ENCODE measurements at places on chromosomes 2 and 18.

DNA sequence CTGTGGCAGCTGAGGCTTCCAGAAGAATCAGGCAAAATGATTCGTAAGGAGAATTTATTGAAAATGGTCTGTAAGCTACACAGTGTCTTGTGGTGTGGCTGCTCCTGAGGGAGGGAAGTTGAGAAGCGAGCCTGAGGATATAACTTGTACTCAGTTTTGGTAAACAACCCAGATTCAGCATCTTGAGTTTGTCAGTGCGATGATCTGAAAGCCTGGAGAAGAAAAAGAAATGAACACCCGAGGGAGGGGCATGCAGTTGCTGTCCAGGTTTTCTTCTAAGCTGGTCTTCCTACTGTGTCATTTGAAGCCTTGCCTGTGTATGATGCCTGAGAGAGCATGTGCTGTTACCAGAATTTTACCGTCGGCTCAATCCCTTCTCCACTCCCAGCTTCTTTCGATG, 87.3 kb downstream of the MAPK4 start:
- no peak overlapping the region for H3K27ac ChIP-seq
- H3K4me1 ChIP-seq = no peaks in the 10 kb centered on the region
- no peak overlapping the region for H3K4me3 ChIP-seq

DNA sequence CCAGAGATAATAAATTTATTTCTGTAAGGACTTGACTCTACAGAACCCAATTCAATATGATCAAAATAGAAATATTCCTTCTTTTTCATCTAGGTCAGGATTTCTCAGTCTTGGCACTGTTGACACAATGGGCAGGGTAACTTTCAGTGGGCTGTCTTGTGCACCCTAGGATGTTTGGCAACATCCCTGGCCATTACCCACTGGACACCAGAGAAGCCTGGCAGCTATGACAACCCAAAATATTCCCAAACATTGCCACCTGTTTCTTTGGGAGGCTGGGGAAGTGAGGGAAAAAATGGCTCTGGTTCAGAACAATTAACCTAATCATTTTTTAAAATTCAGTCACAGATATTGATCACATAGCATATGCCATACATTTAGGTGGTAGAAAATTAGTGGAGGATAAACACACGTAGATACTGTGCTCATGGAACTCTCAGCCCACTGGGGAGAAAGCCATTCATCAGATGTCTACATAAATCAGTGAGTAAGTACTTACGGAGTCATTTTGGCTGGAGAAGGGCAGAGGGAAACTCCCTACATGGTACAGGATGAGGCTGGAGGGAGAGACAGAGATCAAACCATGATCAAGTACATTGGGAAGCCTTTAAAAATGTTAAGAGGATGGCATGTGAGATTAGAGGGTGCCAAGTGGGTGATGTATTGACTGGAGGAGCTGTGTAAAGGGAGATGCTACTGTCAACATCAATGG, 718 bp upstream of the TNP1 start:
- no peak overlapping the region for H3K4me3 ChIP-seq
- H3K27ac ChIP-seq = no peak overlapping the region
- peaks cover 21% of the 10 kb centered on the region for H3K4me1 ChIP-seq
- H3K36me3 ChIP-seq = no peaks in the 10 kb centered on the region

GRCh38 chr2:460861-461260, 173.0 kb upstream of the ALKAL2 start:
- H3K4me1 ChIP-seq = peaks cover 20% of the 10 kb centered on the region
- H3K27me3 ChIP-seq = peaks cover 74% of the 10 kb centered on the region
- no peak overlapping the region for H3K27ac ChIP-seq
- peak; percentile 31 for DNase-seq
- no peaks in the 10 kb centered on the region for H3K36me3 ChIP-seq

- H3K27ac ChIP-seq = no peak overlapping the region
- no peak for DNase-seq
- H3K4me3 ChIP-seq = peak overlapping the region; percentile 25
- no peaks in the 10 kb centered on the region for H3K36me3 ChIP-seq
- peaks cover 92% of the 10 kb centered on the region for H3K27me3 ChIP-seq
Observed at GRCh38 chr2:236177967-236178889, 10.0 kb upstream of the GBX2 start.

GRCh38 chr2:216687646-216688045, 7.7 kb downstream of the IGFBP5 start:
- no peak overlapping the region for H3K27ac ChIP-seq
- H3K4me1 ChIP-seq = peaks cover 13% of the 10 kb centered on the region
- no peak overlapping the region for H3K4me3 ChIP-seq
- peaks cover 54% of the 10 kb centered on the region for H3K27me3 ChIP-seq
- H3K36me3 ChIP-seq = no peaks in the 10 kb centered on the region

- peaks cover 10% of the 10 kb centered on the region for H3K36me3 ChIP-seq
- no peaks in the 10 kb centered on the region for H3K27me3 ChIP-seq
- no peak for DNase-seq
- H3K27ac ChIP-seq = no peak overlapping the region
- H3K4me1 ChIP-seq = peaks cover 5% of the 10 kb centered on the region
Observed at GRCh38 chr2:160453111-160453820, 40.3 kb downstream of the RBMS1 start.

GRCh38 chr2:149579972-149580882, 7.3 kb downstream of the MMADHC start:
- no peaks in the 10 kb centered on the region for H3K27me3 ChIP-seq
- no peak for DNase-seq
- peaks cover 48% of the 10 kb centered on the region for H3K4me1 ChIP-seq
- no peak overlapping the region for H3K4me3 ChIP-seq
- H3K27ac ChIP-seq = no peak overlapping the region
- peaks cover 49% of the 10 kb centered on the region for H3K36me3 ChIP-seq

DNA sequence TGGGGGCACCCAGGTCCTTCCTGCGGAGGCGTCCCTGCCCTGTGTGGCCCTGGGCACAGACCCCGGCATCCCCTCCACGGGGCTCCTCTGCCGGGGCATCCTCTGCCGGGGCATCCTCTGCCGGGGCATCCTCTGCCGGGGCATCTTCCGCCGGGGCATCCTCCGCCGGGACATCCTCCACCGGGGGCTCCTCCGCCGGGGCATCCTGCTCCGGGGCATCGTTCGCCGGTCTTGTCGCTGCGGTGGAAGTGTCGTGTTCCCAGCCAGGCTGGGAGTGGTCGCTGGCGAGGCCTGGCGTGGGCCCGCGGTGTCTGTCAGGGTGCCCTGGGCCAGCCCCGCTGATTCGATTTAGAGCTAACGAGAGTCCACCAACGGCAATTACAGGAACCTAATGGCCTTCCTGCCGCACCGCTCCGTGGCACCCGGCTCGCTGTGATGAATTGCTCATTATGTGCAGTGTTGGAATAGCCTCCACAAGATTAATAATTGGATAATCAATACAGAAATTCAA, 115.1 kb downstream of the NFATC1 start:
- no peak overlapping the region for H3K27ac ChIP-seq
- H3K36me3 ChIP-seq = peaks cover 44% of the 10 kb centered on the region
- H3K27me3 ChIP-seq = no peaks in the 10 kb centered on the region
- no peak for DNase-seq

DNA sequence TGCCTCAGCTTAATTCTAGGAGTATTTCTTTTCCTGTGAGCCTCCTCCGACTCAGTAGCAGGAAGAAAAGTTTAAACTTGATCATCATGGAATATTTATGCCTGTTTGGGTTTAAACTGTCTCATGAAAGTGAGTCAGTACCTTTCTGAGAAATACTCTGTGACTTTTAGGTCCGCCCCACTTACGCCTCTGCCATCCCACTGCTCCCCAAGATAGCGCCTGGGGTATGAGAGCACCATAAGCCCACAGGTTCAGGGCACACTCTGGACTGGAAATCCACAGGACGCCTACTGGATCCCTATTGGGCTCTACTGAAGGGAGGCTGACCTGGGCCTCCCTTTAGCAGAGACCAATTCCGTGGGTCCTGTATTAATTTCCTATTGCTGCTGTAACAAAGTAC, 175.8 kb upstream of the CDH20 start:
- H3K4me3 ChIP-seq = no peak overlapping the region
- no peak for DNase-seq
- H3K27ac ChIP-seq = no peak overlapping the region
- H3K36me3 ChIP-seq = no peaks in the 10 kb centered on the region
- no peaks in the 10 kb centered on the region for H3K4me1 ChIP-seq

DNA sequence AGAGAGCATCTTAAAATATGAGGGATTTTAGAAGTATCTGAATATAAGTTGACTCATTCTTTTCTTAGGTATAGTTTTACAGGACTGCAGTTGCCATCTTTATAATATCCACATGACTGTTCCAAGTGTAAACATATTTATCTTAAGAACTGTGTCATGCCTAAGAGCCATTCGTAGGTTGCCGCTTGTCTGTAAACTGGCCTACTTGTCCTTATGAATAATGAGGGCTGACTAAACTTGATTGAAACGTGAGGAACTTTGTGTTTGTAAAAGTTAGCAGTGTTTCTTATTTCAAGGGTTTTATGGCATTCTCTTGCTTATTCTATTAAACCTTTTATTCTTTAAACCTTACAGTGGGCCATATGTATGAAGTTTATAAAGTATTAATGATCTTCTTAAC, 99.6 kb downstream of the MAP3K20 start:
- H3K36me3 ChIP-seq = peaks cover 5% of the 10 kb centered on the region
- no peak overlapping the region for H3K27ac ChIP-seq
- DNase-seq = no peak
- peaks cover 22% of the 10 kb centered on the region for H3K27me3 ChIP-seq

DNA sequence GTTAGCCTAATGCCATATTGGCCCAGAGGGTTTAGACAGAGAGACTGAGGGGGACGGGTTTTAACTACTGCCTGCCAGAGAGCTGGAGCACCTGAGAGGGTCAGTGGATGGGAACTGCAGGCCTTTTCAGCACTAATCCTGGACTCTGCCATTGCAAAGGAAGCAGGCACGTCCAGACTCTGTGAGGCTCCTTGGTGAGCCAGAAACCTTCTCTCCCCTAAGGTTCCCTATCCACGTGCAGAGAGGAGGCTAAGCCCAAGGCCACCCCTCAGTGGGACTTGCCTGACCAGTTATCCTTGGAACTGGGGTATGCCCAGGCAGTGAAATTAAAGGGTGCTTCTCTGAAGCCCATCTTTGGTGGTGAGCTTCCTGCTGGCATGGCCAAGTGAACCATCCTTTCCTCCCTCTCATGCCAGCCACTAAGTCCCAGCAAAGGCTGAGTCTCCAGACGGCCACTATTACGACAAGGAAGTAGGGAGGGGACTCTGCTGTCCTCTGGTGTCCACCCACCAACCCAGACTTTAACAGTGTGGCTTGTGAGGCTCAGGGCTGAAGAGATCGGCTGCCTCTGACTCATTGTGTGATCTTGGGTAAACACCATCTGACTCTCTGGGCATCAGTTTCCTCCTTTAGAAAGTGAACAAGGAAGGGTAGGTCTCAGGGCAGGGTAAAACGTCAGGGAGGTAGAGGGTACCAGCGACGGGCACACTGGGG, 3.9 kb upstream of the MLPH start:
- no peak overlapping the region for H3K4me3 ChIP-seq
- H3K27me3 ChIP-seq = peaks cover 53% of the 10 kb centered on the region
- H3K4me1 ChIP-seq = peaks cover 2% of the 10 kb centered on the region
- no peaks in the 10 kb centered on the region for H3K36me3 ChIP-seq

- H3K27ac ChIP-seq = no peak overlapping the region
- H3K27me3 ChIP-seq = no peaks in the 10 kb centered on the region
- no peak for DNase-seq
- H3K36me3 ChIP-seq = no peaks in the 10 kb centered on the region
Observed at GRCh38 chr2:59322870-59323269, 1081.7 kb upstream of the FANCL start.

DNA sequence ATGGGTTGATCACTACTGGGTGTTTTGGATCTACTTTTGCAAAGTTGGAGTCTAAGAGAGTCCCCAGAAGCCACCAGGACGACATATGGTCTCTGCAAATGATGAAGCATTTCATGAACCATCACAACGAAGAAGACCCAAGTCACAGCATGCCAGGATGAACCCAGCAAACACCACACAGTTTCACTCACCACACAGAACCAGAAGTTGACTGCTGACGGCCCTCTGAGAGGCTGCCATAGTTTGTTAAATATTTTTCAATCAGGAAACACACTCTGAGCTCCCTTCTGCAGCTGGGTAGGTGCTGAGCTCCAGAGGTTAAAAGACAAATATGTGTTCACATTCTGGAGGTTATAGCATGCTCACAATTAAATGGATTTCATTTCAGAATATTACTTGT, 271.4 kb downstream of the DCDC2C start:
- H3K27ac ChIP-seq = no peak overlapping the region
- H3K36me3 ChIP-seq = no peaks in the 10 kb centered on the region
- no peak for DNase-seq
- H3K4me3 ChIP-seq = no peak overlapping the region
- no peaks in the 10 kb centered on the region for H3K27me3 ChIP-seq

DNA sequence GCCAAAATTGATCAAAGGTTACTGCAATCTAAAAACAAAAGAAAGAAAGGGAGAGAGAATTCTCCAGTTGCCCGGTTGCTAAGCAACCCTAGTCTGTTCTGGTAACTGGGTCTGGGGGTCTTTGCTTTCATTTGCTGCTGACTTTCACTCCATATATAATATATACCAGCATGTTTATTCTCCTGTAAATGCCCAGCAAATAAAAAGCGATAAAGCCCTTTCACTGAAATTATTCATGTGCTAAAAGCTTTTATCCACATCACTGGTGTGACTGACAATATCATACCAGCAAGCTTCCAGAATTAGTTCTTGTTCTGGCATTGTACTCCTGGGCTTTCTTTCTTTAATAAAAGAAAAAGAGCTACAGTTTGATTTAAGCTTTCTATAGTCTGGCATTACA, 75.5 kb upstream of the ST8SIA3 start:
- peaks cover 15% of the 10 kb centered on the region for H3K27me3 ChIP-seq
- H3K36me3 ChIP-seq = no peaks in the 10 kb centered on the region
- DNase-seq = no peak
- H3K4me1 ChIP-seq = no peaks in the 10 kb centered on the region
- no peak overlapping the region for H3K27ac ChIP-seq

GRCh38 chr2:175640655-175641054, 361.4 kb downstream of the LNPK start:
- H3K4me1 ChIP-seq = no peaks in the 10 kb centered on the region
- DNase-seq = no peak
- no peak overlapping the region for H3K4me3 ChIP-seq
- no peaks in the 10 kb centered on the region for H3K36me3 ChIP-seq

DNA sequence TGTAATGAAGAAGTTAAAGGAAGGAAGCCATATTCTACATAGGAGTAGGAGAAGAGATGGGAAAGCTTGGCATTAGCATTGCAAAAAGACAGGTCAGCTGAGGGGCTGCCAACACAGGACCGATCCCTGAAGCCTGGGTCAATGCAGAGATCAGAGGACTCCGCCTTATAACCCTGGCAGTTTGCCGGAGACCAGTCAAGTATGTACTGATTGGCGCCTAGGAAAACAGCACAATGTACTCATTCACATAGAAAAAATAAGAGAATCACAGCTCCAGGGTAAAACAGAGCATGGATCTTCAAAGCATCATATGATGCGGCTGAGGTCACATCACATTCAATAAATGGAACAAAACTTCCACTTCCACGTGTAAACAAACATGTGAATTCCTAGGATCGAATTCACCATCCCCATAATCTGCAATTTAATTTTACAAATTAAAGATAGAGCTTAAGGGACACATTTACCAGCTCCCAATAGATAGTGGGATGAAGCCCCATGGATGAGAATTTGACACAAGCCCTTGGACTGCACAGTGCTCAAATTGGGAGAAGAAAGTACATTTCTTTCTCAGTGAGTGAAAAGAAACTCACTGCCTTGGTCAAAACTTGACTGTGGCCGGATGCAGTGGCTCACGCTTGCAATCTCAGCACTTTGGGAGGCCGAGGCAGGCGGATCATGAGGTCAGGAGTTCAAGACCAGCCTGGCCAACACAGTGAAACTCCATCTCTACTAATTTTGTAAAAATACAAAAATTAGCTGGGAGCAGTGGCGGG, 135.0 kb upstream of the KLHL14 start:
- H3K4me1 ChIP-seq = no peaks in the 10 kb centered on the region
- no peaks in the 10 kb centered on the region for H3K27me3 ChIP-seq
- DNase-seq = no peak
- no peaks in the 10 kb centered on the region for H3K36me3 ChIP-seq
- H3K4me3 ChIP-seq = no peak overlapping the region
